ENCODE measurements at places on chromosomes 12 and 14.

DNA sequence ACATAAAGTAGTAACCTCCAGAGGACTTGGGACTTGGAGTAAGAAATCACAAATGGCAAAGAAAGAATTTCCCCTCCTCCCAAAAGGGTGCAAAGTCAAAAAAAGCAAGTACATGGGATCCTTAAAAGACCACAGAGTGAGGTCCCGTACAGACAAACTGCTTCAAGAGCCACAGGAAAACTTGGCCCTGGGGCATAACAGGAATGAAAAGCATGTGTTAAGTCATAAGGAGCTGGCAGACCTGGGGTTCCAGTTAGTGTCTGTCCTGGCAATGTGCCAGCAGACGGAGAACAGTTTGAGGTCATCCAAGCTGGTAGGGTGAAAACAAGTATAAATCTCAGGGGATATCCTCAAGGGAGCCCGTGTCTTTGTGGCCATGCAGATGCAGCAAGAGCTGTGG lies 73.2 kb downstream of the HSD17B6 start:
- no peak for DNase-seq

DNA sequence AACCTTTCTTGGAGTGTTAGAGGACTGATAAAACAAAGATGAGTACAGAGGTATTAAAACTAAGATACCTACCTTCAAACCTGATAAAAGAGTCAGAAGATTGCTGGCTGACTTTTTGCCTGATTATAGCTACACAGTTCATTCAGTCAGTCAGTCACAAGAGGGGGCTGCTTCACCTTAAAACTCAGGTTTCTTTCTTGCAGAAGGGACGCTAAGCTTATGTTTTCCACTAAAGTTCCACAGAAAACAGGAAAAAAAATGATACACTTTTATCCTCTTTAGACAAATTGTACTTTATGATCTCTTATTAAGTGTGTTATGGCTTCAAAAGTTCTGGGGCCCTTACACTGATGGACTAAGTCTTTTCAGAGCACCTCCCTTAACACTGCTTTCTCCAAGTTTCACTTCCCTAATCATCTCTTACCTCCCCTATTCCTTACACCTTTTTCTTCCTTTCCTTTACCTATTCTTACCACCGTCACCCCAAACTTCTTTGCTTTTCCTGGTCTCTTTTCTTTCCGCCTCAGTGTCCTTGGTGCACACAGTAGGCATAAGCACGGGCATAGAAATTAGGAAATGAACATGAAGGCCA lies 448.7 kb upstream of the OR4E1 start:
- no peak for DNase-seq

- DNase-seq: no peak
These were observed 29.5 kb downstream of the TSPAN8 start for GRCh38 chr12:71128191-71128788.

GRCh38 chr12:26633591-26634210 lies 199.3 kb downstream of the ITPR2 start:
- DNase-seq: no peak

GRCh38 chr14:89476354-89476896 lies 59.4 kb upstream of the FOXN3 start:
- no peak for DNase-seq
